Articular chondrocyte of knee joint (primary cell): ENCODE measurements at places on chromosomes 11 and 22. TPM values are rescaled to one million over a fixed set of nuclear protein-coding genes. Genes with fewer than 3 reads are reported as not detected.

Gene GRM5
- not detected in 2 replicates for total RNA-seq

Gene SMTNL1
- not detected in 2 replicates for total RNA-seq

Gene SART1
- total RNA-seq: 24.2 and 24.4 TPM in 2 replicates

Gene CCDC81
- 0.52 and 1.1 TPM in 2 replicates for total RNA-seq

Gene JRKL
- 12.2 and 13.9 TPM in 2 replicates for total RNA-seq

Gene APOL1
- 29.0 and 33.4 TPM in 2 replicates for total RNA-seq
